ENCODE measurements at places on chromosomes 1 and 21.

GRCh38 chr1:118021668-118022067 is 92.1 kb downstream of the WDR3 start:
- no peak overlapping the region for H3K27ac ChIP-seq
- no peak overlapping the region for H3K4me3 ChIP-seq
- no peaks in the 10 kb centered on the region for H3K36me3 ChIP-seq
- H3K4me1 ChIP-seq: no peaks in the 10 kb centered on the region
- no peak for DNase-seq
- no peaks in the 10 kb centered on the region for H3K27me3 ChIP-seq

DNA sequence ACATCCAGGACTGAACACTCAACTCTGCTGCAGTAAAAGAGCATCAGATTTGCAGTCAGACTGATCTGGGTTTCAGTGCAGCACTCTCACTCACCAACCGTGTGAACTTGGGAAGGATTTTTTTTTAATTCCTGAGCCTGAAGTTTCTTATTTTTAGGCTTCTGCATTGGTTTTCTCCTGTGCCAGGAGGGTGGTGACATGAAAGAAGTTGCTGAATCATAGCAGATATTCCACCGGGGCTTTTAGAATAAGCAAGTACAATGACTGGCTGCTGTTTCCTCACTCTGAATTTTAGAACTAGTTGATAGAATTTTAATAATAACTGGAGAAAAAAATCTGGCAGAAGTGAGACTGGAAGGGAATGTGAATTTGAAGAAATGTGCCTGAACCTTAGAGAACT is 11.6 kb downstream of the ADAM30 start:
- no peaks in the 10 kb centered on the region for H3K4me1 ChIP-seq
- peaks cover 8% of the 10 kb centered on the region for H3K27me3 ChIP-seq
- H3K27ac ChIP-seq: no peak overlapping the region

DNA sequence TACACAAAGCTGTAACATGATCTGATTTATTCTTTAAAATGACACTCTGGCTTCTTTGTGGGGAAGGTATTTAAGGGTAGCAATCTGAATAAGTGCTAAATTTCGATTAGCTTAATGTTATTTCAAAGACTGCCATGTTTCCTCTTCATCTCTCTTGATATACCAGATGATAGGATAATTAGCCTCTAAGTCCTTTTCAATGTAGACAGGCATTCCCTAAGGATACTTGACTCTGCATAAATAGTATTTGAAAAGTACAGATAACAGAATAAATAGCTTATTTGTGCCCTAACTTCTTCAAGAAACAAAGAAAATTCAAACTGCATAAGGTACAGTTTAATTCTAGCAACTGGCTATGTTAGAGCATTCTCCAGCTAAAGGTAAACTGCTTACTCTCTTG is 46.2 kb downstream of the ARHGAP29 start:
- H3K4me3 ChIP-seq: no peak overlapping the region
- no peak for DNase-seq
- H3K27me3 ChIP-seq: peaks cover 18% of the 10 kb centered on the region
- no peak overlapping the region for H3K27ac ChIP-seq
- no peaks in the 10 kb centered on the region for H3K4me1 ChIP-seq

- no peak overlapping the region for H3K27ac ChIP-seq
- H3K36me3 ChIP-seq: no peaks in the 10 kb centered on the region
- no peak for DNase-seq
These were observed 633.5 kb downstream of the KIF26B start for GRCh38 chr1:245788269-245788668.

- no peak overlapping the region for H3K4me3 ChIP-seq
- H3K4me1 ChIP-seq: no peaks in the 10 kb centered on the region
- H3K27ac ChIP-seq: no peak overlapping the region
These were observed 10.0 kb upstream of the CDC14A start for GRCh38 chr1:100342348-100342747.

DNA sequence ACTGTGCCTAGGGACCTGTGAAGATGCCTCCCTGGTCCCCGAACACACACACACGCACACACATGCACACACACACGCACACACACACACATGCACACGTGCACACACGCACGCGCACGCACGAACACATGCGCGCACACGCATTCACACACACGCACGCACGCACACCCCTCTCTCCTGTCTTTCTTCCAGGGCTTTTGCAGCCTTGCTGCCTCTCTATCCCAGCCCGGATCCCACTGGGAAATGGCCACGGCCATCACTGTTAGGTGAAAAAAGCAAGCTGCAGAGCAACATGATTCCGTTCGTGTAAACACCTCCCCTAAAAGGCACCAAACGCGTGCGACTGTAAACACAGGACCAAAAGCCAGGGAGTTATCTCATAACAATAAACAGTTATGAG is 39.7 kb downstream of the NKAIN1 start:
- DNase-seq: no peak
- no peaks in the 10 kb centered on the region for H3K4me1 ChIP-seq
- no peak overlapping the region for H3K27ac ChIP-seq
- no peaks in the 10 kb centered on the region for H3K36me3 ChIP-seq

- peaks cover 63% of the 10 kb centered on the region for H3K36me3 ChIP-seq
- H3K27me3 ChIP-seq: no peaks in the 10 kb centered on the region
- H3K27ac ChIP-seq: no peak overlapping the region
- no peaks in the 10 kb centered on the region for H3K4me1 ChIP-seq
These were observed 45.2 kb downstream of the SLC37A1 start for GRCh38 chr21:42558846-42559245.
